Tongue (tissue), 3 donors: ENCODE measurements at places on chromosomes 2 and 18. TPM values are rescaled to one million over a fixed set of nuclear protein-coding genes. Genes with fewer than 3 reads are reported as not detected.

The DLGAP1 gene
- total RNA-seq = 4.4 TPM

The CCNYL1 gene
- 8.2 TPM for total RNA-seq

The PPM1G gene
- 41.3 TPM for total RNA-seq

The DCC gene
- total RNA-seq = 5.5 TPM

The TPRKB gene
- 26.5 TPM for total RNA-seq

The FKBP1B gene
- total RNA-seq = 6.1 TPM

The ITPRID2 gene
- 138 TPM for total RNA-seq

The SIX3 gene
- not detected for total RNA-seq

The IGFBP2 gene
- 336 TPM for total RNA-seq

The EMX1 gene
- total RNA-seq = not detected

The PAX3 gene
- total RNA-seq = 4.8 TPM

The GREB1 gene
- 6.9 TPM for total RNA-seq
